ENCODE measurements at places on chromosomes 4 and X.

GRCh38 chr4:17155486-17155885 is 257.0 kb upstream of the LDB2 start:
- DNase-seq = no peak

DNA sequence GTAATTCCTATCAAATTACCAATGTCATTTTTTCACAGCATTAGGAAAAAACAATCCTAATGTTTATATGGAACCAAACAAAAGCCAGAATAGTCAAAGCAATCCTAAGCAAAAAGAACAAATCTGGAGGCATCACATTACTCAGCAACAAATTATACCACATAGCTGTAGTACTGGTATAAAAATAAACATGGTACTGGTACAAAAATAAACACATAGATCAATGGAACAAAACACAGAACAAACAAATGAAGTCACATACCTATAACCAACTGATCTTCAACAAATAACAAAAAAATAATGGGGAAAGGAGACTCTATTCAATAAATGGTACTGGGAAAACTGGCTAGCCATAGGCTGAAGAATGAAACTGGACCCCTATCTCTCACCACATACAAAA is 37.4 kb downstream of the PPA2 start:
- DNase-seq = no peak

DNA sequence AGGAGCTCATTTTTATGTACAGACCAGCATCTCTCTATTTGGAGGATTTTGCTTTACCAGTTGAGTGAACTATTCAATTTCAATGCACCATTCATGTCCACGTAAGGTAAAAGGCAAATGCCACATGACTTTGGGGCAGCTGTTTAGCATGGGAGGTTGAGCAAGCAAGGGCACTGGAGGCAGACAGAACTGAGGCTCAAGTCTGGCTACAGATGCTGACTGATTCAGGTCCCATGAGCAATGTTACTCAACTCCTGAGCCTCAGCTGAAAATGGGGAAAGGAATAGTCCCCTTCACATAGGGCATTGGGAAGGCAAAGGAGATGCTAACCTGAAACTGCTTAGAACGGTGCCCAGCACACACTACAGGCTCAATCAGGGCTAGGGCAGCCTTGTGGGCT is 93.0 kb upstream of the MTM1 start:
- DNase-seq = no peak

GRCh38 chrX:85024044-85024443 is 20.4 kb downstream of the APOOL start:
- no peak for DNase-seq

DNA sequence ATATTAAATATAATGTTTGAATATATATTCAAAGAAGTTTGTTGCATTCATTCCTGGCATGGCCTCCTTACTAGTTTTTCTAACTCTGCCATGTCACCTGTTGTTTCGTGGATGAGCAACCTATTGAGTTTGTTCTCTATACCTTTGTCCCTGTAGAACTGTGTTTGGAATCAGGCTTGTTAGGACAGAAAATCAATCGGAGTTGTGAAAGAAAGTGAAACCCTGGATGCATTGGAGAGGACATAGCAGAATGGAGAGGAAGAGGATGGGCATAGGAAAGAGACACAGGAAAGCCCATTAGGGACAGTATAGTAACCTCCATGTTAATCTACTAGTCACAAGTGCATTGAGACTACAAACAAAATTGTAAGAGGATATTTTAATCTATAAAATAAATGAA is 31.2 kb downstream of the ANK2 start:
- DNase-seq = no peak

GRCh38 chrX:28589046-28589445 is 1.8 kb downstream of the IL1RAPL1 start:
- no peak for DNase-seq

DNA sequence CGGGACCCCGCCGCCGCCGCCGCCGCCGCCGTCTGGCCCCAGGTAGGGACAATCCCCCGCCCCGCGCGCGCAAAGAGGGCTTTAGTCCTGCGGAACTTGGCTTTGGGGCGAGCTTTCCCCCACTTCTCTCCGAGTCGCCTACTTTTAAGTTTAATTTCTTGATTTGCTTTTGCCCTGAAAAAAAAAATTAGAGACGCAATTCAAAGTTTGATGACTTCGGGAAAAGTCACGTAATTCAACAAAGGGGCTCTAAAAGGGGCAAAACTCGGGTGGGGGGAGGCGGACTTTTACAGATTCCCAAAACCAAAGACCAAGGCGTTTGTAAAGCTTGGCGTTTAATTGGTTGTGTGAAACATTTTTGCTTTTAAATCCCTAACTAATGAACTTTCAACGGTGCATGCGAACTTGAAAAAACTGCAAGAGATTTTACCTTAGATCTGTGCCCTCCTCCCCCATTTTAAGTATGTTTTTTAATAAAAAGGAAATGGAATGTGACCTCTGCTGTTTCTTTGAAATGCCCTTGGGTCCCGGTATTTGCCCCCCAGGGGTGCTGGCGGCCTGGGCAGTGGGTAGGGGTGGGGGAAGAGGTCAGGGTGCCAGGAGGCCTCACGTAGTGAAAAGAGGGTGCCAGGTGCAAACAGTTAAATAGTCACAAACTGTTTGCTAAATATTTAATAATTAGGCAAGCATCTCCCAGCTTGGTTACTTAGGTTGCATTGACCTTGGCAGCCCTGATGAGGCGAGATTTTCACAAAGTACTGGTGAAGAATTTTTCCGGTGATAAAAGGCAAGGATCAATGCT is 209.7 kb downstream of the NWD2 start:
- DNase-seq = no peak

DNA sequence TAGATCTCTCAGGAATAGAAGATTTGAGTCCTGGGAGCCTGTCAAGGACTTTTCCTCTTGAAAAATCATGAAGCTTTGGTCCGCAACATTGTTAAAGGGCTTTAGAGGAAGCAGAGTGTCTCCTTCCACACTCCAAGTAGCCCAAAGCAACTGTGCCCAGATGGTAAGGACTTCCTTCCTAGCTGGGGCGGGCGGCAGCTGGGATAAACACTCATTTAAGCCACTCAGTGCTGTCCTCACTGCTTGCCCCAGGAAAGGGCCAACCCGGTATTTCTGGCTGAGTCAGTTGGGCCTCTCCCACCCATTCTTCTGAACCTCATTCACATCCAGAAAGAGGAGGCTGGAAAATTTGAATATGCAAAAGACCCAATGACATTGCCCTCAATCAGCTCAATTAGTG is 144.3 kb downstream of the CHIC2 start:
- no peak for DNase-seq

- DNase-seq = peak; percentile 25
These were observed 790 bp downstream of the CLGN start for GRCh38 chr4:140426610-140427105.

- peak; percentile 1 for DNase-seq
These were observed 1995.9 kb downstream of the C4orf33 start for GRCh38 chr4:131091896-131092295.

DNA sequence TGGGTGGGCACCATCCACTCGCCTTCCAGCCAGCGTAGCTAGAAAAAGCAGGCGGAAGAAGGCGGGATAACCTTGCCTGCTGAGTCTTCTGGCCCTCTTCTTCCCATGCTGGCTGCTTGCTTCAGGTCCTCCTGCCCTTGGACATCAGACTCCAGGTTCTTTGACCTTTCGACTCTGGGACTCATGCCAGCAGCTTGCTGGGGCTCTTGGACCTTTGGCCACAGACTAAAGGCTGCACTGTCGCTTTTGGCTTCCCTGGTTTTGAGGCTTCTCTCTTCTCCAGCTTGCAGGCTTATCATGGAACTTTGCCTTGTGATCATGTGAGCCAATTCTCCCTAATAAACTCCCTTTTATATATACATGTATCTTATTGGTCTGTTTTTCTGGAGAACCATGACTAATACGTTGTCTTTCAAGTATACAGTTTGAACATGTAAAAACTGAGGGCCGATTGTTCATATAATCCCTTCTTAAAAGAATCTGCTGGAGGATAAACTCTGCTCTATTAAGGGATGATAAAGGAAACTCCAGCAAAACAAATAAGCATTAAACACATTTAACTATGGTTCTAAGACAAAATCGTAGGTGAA is 116.6 kb upstream of the LCORL start:
- no peak for DNase-seq

- DNase-seq = no peak
These were observed 33.6 kb upstream of the PDGFC start for GRCh38 chr4:157005193-157005592.

DNA sequence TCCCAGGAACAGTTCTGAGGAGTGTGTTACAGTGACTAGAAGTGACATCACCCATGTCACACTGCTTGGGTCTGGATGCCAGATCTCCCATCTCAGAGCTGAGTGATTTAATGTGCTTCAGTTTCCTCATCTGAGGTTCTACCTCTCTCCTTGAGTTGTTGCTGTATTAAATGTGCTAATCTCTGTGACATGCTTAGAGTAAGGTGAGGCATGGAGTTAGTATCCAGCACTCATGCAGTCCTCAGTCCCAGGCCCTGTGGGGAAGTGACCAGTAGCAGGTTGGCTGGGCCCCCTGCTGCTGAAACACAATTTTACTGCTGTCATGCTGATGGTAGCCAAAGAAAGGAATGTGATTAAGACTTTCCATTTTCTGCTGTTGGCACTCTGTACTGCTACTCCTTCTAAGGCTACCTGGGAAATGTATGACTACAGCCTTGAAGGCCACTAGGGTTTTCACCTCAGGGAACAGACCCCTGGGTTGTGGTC is 639.6 kb downstream of the MID1IP1 start:
- DNase-seq = no peak

GRCh38 chr4:109910256-109910655 is 2.4 kb upstream of the EGF start:
- DNase-seq = no peak

DNA sequence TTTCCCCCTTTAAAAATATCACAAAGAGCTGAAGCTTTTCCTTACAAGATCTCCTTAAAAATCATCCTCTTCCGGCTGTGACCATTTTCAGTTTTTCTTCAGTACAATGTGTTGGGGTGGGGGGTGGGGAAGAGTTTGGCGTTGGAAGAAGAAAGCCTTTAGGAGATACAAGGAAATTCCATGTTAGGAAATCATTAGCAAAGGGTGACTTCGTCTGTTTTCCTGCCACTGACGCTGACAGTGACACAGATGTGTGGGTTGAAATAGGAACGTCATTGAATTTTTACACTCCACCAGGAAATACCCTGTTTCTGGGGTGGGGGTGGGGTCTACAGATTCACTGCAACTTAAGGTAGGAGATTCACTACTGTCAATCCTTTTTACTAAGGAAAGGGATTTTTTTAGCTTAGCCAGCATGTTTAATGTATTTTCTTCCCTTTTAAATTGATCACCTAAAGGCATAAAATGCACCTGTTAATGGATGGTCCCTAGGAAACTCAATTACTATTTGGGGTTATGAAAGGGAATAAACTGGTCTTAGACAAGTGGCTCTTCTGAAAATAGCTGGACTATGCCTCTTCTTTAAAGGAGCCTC is 3.9 kb downstream of the MAMLD1 start:
- no peak for DNase-seq

- DNase-seq = no peak
These were observed 105.7 kb upstream of the PTCHD1 start for GRCh38 chrX:23228950-23229448.

GRCh38 chr4:95585016-95585695 is 36.4 kb upstream of the UNC5C start:
- no peak for DNase-seq

GRCh38 chr4:74682567-74683359 is 111.6 kb downstream of the BTC start:
- DNase-seq = no peak

DNA sequence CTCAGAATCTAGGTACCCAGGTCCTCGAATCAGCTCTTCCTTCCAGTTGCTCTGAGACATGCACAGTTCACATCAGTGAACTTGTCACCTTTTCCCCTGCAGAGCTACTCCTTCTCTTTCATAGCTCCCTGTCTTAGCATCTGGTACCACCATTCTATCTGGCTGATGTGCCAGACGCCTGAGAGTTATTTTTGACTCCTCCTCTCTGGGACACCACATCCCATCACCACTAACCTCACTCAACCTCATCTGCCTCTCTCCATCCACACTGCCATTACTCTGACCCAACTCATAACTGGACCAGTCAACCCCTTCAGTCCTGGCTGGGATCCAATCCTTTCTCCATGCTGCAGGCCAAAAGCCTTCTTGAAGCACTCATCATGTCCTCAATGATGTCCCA is 44.5 kb downstream of the SLC2A9 start:
- no peak for DNase-seq

All from KG1 (cell line).